Fibroblast of upper back skin (primary cell): ENCODE measurements at places on chromosomes 7 and 10.
A peak's percentile ranks its signal among the peaks of the same experiment; 100 is the strongest.

DNA sequence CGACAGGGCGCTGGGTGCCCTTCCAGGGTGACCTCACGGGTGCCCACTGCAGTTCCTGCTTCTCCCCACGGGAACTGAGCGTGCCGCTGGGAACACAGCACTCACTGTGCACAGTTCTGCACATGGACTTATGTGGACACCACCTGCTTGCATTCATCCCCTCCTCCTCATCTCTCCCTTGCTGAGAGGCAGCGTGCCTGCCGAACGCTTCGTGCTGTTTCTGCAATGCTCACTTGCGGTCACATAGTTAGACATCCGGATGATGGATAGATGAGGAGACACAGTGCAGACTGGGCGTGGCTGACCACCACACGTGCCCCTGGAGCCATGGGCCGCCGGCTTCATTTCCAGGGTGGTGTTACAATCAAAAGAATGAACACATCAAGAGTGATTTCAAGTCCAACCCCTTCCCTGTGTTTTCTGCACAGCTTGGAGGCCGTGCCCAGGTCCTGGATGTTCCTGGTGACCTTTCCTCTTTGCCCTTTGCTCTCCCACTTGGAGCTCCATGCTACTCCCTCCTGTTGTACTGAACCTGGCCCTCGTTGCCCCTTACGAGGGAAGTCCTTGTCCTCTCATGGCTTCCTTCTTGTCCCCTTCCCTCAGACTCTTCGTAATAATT, 119.4 kb downstream of the VIPR2 start:
- DNase-seq = peak; percentile 23

DNA sequence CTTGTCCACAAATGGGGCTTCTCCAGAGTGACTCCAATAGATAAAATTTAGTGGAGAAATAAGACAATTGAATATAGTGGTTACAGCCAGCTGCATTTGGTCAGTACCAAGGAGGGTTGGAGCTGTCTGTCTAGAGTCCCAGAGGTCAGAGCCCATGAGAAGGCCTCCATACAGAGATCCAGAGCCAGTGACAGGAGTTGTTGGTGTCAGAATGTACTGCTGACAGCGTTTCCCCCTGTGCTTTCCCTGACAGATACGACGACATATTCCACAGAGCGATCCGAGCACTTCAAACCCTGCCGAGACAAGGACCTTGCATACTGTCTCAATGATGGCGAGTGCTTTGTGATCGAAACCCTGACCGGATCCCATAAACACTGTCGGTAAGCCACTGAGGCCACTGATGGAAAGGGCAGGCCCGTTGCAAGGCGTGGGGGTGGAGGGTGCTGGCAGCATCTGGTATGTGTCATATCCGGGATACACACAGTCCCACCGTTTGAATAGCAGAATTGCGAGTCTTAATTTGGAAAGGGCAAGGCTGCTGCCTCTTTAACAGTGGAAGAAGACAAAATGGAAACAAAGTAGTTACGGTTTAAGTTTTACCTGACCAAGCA, 483.6 kb downstream of the NRG3 start:
- peak; percentile 43 for DNase-seq

GRCh38 chr10:100983868-100984671, 3.2 kb downstream of the MRPL43 start:
- no peak for DNase-seq

DNA sequence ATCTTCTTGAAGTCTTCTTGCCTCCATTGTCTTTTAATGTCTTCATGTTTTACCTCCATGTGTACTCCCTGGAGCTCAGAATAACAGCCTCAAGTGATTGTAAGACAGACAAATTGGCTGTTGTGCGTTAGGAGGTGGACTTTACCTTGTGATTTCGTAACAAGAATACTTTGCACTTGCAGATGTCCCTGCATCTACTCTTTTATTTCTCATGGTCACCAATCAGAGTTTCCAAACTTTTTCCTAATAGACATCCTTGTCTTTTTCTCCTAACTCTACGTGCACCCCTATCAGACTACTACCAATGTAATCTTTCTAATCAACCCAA, 172.3 kb downstream of the NRP1 start:
- DNase-seq = no peak

DNA sequence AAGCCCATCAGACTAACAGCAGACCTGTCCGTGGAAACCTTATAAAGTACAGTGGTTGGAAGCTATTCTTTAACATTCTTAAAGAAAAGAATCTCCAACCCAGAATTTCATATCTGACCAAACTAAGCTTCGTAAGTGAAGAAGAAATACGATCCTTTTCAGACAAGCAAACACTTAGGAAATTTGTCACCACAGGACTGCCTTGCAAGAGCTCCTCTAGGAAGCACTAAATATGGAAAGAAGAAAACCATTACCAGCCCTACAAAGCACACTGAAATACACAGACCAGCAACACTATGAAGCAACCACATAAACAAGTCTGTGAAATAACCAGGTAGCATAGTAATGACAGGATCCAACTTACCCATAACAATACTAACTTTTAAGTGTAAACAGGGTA, 177.7 kb upstream of the PRSS1 start:
- DNase-seq = no peak

- no peak for DNase-seq
Observed at GRCh38 chr10:8577686-8578085, 523.2 kb downstream of the GATA3 start.

- no peak for DNase-seq
Observed at GRCh38 chr10:26799342-26799741, 61.4 kb downstream of the ABI1 start.

- DNase-seq = peak; percentile 6
Observed at GRCh38 chr10:3142146-3142875, 30.3 kb downstream of the PITRM1 start.

DNA sequence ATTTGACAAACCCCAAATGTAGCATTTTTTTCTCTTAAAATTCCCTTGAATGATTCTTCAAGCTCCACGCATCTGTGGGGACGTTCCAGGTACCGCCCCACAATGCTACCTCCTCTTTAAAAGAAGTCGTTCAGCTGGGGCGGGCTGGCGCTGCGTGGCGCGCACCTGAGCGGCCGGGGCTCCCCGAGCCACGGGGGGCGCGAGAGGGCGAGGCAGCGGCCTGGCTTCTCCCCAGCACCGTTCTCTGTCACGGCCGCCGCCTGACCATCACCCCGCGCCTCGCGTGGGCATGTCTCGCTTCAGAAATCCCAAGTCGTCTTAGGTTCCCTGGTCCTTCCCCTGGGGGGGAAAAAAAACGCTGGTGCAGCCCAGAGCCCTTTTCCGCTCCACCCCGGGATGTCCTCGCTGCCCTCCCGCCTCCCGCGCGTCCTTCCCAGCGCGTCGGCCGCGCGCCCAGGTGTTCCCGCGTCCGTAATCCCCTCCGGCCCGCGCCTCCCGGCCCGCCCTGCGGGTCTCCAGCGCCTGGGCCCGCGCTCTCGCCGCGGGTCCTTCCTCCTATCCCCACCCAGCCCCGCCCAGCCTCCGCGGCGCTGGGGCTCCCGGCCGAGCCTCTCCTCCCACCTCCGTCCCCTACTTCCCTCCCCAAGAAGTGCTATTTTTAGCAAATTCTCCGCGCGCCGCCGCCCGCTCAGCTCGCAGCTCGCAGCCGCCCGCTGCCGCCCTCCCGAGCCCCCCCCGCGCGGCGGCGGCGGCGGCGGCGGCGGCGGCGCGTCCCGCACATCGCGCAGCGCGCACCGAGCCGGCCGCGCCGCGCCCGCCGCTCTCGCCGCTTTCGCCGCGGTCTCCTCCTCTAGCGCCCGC, 58.7 kb upstream of the PRPS1L1 start:
- peak; percentile 17 for DNase-seq

DNA sequence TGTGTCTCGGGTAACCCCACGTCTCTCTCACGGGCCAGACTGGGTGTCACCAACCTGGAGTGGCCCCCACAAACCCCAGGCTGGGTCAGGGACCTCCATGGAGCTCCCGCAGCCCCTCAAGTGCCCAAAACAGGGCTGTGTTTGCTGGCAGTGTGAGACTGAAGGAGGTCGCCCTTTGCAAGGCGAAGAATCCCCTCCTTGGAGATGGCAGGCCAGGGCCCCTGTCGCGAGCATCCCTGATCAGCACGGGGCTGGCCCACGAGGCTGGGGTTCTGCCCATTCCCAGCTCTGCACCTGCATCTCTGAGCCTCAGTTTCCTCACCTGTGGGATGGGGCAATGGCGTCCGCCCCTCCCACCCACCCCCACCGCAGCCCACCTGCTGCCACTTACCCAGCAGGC, 62.4 kb downstream of the SLC29A4 start:
- DNase-seq = no peak

DNA sequence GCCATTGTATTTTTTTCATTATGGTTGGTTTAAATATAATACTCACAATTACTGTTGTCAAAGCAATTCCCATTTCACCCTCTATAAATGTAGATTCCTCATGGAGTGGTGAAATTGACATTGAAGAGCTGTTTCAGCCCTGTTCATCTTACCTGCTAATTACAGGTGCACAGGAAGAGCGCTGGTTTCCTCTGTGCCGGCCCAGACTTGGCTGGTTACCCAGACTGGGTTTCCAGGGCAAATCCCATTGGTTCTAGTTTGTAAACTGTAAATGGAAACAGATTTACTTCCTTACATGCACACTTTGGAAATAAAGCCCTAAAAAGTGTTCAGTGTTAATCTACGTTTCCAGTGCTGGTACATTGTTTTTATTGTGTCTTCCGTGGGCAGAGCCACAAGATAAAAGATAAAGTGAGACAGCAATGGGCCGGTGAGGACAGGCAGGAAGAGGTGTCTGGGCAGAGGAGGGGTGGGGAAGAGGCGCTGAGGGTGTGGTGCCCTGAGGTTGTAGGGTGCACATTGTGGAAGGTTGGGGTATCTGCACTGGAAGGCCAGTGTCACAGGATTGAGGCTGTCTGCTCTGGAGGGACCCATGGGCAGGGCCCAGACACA, 71.6 kb upstream of the ZPBP start:
- no peak for DNase-seq

- DNase-seq = no peak
Observed at GRCh38 chr10:130545122-130545521, 408.9 kb downstream of the GLRX3 start.

DNA sequence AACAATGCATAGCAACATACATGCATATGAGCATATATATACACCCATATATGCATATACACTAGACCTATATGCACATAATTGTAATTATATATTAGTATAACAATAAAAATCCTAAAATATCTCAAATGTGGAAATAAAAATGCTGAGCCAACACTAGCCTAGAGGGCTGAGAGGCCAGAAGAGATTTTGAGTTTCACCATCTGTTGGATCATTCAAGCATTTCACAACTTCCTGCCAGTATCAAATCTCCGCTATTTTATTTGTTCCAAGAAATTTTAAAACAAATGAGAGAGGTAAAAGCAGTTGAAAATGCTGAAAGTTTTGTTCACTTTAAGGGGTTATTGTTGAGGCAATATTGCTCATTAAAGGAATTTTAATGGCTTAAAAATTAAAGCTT, 187.0 kb downstream of the PCDH15 start:
- DNase-seq = peak; percentile 6

DNA sequence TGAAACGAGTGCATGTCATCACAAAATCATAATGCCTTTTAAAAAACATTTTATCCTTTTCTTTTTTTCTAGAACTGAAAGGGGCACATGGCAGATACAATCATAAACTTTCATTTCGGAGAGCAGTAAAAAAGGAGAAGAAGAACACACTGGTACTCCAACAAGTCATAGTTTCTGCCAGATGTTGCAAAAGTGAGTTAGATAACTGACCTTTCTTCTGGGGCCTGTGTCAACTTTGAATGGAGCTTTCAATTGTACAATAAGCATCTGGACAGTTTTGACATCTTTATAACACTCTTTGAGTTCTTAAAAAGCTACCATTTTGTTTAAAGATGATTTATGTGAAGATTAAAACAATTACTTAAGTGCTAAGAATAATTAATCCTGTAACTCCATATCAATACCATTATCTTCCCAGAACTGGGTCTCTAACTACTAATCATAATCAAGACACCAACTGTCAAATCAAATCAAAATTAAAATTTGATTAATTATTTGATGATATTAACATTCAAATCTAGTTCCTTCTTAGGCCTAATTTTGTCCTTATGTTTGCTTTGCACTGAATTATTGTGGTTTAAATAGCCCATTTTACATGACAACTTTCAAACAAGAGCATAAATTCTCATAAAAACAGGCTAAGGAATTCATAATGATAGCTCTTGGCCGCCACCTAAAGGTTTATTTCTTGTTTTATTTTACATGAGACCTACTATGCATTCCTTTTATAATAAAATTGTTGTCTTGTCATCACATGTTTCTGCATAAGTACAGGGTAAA, 19.5 kb upstream of the ITGB8 start:
- DNase-seq = peak; percentile 74

GRCh38 chr7:158313931-158314330, 273.7 kb downstream of the PTPRN2 start:
- DNase-seq = no peak

DNA sequence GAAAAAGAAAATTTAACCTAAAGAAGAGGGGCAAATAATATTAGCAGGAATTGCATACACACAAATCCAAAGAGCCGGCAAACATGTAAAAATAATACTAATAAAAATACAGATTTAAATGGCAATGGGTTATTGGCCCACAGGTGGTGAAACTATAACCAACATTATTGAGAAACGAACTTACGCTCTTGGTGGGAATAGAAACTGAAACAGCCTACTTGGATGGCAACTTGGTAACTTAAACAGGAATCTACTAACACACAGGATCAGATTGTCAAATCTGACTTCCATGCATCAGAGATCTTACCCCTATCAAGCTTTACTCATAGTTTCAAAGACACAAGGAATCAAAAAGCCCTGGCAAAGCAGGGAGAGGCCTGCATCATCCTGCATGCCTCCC, 66.5 kb downstream of the ANLN start:
- no peak for DNase-seq

- peak; percentile 18 for DNase-seq
Observed at GRCh38 chr7:93402944-93403343, 170.8 kb downstream of the VPS50 start.

- peak; percentile 64 for DNase-seq
Observed at GRCh38 chr10:99630433-99630832, 10.2 kb upstream of the SLC25A28 start.

DNA sequence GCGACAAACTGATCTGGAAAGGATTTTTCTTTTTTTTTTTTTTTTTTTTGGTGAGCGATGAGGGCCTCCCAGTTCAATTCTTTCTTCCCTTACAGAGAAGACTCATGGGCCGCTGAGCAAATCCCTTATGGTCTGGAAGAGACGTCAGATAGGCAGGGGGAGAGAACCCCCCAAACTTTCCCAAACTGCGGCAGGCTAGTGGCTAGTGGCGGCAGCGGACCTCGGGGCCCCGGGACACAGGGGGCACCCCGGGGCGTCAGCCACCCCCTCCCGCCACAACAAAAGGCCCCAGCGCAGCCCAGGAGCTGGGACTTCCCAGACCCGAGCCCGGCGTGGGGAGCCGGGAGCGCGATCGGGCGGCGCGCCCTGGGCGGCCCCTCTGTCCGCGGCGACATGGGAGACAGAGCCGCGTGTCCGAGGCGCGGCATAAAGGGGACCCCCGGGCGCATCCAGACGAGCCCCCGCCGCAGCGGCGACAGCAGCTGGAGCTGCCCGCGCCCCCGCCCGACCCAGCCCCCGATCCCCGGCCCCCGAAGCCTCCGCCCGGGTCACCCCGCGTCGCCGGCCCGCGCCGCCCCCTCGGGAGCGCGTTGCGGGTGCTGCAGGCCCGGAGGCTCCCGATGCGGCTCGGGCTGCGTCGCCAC, 755 bp downstream of the FAM171A1 start:
- DNase-seq = peak; percentile 24

- no peak for DNase-seq
Observed at GRCh38 chr10:65065278-65065677, 1544.1 kb downstream of the REEP3 start.
